ENCODE measurements at places on chromosomes 1 and 21. TPM values are rescaled to one million over a fixed set of nuclear protein-coding genes. Genes with fewer than 3 reads are reported as not detected.

RPE65 gene
- not detected for polyA plus RNA-seq

MYBPHL gene
- 6.7 TPM for polyA plus RNA-seq

FBXO28 gene
- 12.7 TPM for polyA plus RNA-seq

AHDC1 gene
- polyA plus RNA-seq: 14.4 TPM

LHX8 gene
- polyA plus RNA-seq: 0.37 TPM

ASPM gene
- polyA plus RNA-seq: 3.2 TPM

IL23R gene
- polyA plus RNA-seq: not detected

LCE2C gene
- not detected for polyA plus RNA-seq

CNTN2 gene
- not detected for polyA plus RNA-seq

TAL1 gene
- polyA plus RNA-seq: not detected

RHBDL2 gene
- 0.77 TPM for polyA plus RNA-seq

TMEM269 gene
- not detected for polyA plus RNA-seq

SERPINC1 gene
- 53.5 TPM for polyA plus RNA-seq

CLCA1 gene
- 3.5 TPM for polyA plus RNA-seq

CCDC190 gene
- not detected for polyA plus RNA-seq

RNU1-3 gene
- not detected for polyA plus RNA-seq

BNIPL gene
- polyA plus RNA-seq: 3.0 TPM

IVL gene
- not detected for polyA plus RNA-seq

FCGR2B gene
- polyA plus RNA-seq: not detected
